ENCODE measurements at places on chromosomes 4 and X.

DNA sequence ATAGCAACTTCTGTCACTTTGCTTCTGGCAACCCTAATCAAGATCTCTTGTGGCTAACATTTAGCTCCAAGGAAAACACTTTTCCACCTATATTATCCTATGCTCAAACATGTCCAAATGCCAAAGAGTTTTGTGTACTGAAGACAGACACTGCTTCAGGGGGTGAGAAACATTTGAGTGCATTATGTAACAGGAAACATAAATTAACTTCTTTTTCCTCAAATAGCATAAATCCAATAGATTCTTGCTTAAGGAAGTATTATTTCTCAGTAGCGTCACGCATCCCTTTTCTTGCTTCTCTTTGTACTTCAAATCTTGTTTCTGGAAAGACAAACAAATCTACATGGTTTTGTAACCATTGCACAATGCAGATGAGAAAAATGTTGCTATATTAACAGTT is 839.1 kb downstream of the GLUD2 start:
- DNase-seq: no peak

- no peak for DNase-seq
These were observed 29.2 kb downstream of the LGI2 start for GRCh38 chr4:25001509-25001908.

DNA sequence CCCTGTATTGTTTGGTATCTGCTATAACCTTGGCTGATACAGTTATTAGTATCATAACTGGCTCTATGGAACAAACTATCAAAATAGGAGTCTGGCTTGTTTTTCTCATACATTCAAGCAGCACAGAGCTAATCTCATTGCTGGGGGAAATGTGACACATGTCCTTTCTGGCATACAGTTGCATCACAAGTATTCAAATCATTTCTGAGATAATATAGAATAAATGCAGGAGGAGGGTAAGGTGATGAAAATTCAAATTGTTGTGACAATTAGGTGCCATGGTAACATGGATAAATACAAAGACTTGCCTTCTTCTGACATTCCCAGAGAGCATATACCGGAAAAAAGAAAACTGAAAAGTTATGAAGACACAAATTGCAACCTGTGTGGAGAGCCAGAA is 2706.8 kb downstream of the ARAP2 start:
- DNase-seq: no peak

DNA sequence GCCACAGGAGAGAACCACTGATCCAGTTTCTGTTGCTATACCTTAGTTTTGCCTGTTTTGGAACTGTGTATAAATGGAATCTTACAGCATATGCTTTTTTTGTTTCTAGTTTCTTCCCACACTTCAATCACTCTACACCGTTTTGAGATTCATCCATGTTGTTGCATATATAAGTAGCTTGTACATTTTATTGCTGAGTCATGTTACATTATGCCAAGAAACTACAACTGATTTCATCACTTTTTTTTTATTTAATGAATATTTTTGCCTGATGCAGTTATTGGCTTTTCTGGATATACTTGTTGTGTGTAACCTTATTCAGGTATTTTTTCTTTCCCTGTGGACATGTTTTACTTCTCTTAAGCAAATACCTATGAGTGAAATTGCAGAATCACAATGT is 1135.9 kb downstream of the RAPGEF2 start:
- no peak for DNase-seq

GRCh38 chr4:21517126-21517859 is 431.3 kb downstream of the KCNIP4 start:
- DNase-seq: no peak

DNA sequence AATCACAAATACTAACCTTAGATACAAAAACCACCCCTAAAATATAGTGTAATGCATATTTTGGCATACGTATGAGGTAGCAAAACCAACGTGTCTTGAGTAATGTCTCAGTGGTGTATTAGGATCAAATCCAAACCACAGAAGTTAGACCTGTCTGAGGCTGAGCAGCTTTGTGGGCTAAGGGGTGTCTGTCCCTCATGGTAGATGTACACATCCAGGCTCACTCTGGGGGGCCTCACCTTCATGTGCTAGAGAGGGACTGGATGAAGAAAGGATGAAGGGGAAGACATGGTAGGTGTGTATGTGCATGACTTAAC is 188.0 kb upstream of the TBC1D9 start:
- DNase-seq: no peak

Measured in NK-92 treated with Interleukin-12 subunit alpha and Interleukin-12 subunit beta, amount 100 ng/mL, for 24 hours (cell line).